Gastrocnemius medialis (tissue), 4 donors: ENCODE measurements at places on chromosomes 16 and 17. TPM values are rescaled to one million over a fixed set of nuclear protein-coding genes. Genes with fewer than 3 reads are reported as not detected.

DNA sequence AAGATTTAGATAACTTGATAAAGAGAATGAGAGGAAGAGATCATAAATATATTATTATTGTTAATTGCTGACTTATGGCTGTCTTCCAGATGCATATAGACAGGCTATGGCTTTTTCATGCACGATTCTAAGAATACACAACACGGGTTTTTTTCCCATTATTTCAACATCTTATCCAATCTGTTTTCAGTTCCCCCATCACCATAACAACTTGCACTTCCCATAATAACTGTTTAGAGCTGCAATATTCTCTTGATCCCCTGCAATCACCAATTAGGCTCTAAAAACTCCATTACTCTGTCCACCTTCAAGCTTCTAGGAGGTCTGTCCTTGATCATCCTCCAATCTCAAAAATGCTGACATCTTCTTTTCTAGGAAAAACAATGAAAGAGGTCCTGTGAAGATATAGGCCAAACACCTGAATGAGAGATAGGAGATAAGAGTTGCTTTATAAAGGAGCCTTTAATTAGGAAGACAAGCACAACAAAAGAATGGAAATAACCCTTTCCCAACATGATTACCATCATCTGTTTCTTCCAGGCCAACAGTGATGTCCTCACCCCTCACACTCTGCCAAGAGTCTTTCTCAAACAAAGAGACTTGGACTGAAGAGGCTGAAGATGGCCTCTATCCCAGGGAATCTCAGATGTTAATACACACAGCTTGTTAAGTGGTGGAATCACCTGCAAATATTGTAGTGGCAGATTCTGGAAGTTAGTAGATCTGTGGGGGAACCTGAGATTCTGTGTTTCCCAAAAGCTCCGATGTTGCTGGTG is 32.2 kb upstream of the CCL2 start:
- H3K4me3 ChIP-seq = no peak overlapping the region
- no peaks in the 10 kb centered on the region for H3K27me3 ChIP-seq
- DNase-seq = no peak
- H3K27ac ChIP-seq = no peak overlapping the region

DNA sequence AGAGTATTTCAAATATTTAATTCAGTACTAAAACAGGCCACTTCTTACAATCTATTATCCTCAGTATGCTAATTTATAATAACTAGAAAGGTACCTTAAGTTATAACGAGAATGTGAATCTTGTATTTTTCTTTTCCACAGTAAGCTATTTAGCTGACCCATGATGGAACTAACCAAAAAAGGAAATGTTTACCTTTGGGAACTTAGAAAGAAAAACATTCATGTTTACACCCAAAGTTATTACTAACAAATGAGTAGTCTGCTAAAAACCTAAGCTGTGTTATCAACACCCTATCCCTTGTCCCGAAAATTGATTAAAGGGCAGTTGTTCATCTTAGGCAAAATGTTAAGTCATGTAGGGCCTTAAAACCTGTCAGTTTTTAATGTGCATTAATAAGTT is 8.1 kb downstream of the GNA13 start:
- peak overlapping the region; percentile 67 for H3K27ac ChIP-seq
- peaks cover 65% of the 10 kb centered on the region for H3K4me1 ChIP-seq
- no peak overlapping the region for H3K4me3 ChIP-seq
- H3K36me3 ChIP-seq = peaks cover 41% of the 10 kb centered on the region

OR3A1 gene
- not detected for total RNA-seq

DNA sequence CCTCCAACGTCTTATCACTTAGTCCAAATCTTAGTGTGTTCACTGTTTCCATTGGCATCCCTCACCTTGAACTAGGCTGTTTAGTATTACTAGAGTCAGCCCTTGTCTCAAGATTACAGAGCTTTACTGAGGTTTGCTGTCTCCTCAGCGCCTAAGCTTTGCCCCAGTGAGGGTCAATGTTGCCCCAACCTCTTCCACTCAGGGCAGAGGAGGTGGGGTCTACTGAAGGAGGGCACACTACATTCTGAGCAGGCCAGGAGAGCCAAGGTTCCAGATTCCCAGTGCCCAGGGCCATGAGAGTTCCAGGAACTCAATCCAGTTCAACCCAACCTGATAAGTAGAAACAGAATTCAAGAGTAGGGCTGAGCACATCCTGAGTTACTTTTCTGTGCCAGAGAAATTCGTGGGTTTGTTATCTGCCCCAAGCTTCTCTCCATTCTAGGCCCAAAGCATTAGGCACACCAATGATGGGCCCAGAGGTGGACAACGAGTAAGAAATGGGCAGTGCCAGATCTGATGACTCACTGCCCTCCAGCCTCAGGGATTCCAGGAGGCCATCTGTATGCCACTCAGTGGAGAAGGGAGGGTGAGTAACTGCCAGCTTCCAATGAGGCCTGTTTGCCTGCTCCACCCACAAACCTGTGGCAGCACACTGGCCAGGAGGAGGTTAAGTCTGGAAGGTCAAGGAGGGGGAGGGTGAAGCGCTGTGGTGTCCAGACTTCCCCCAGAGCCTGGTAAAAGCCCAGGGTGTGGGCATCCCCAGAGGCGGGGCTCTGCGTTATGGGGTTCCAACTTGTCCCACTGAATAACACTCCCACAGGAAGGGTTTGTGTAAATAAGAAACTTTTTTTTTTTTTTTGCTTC is 8.2 kb downstream of the TUBG2 start:
- peak overlapping the region; percentile 82 for H3K27ac ChIP-seq
- H3K4me3 ChIP-seq = no peak overlapping the region
- H3K27me3 ChIP-seq = no peaks in the 10 kb centered on the region

SLC22A31 gene
- total RNA-seq = not detected

- no peaks in the 10 kb centered on the region for H3K27me3 ChIP-seq
- no peak overlapping the region for H3K4me3 ChIP-seq
- H3K4me1 ChIP-seq = peaks cover 7% of the 10 kb centered on the region
- peak; percentile 52 for DNase-seq
These were observed 1.1 kb upstream of the TRPV3 start for GRCh38 chr17:3558603-3559269.

MGAT5B gene
- total RNA-seq = not detected

- DNase-seq = no peak
- H3K4me3 ChIP-seq = no peak overlapping the region
- no peak overlapping the region for H3K27ac ChIP-seq
- peaks cover 6% of the 10 kb centered on the region for H3K36me3 ChIP-seq
- no peaks in the 10 kb centered on the region for H3K27me3 ChIP-seq
- no peaks in the 10 kb centered on the region for H3K4me1 ChIP-seq
These were observed 9.0 kb downstream of the DECR2 start for GRCh38 chr16:410516-411178.

SPATA33 gene
- 1.5 TPM for total RNA-seq

DNA sequence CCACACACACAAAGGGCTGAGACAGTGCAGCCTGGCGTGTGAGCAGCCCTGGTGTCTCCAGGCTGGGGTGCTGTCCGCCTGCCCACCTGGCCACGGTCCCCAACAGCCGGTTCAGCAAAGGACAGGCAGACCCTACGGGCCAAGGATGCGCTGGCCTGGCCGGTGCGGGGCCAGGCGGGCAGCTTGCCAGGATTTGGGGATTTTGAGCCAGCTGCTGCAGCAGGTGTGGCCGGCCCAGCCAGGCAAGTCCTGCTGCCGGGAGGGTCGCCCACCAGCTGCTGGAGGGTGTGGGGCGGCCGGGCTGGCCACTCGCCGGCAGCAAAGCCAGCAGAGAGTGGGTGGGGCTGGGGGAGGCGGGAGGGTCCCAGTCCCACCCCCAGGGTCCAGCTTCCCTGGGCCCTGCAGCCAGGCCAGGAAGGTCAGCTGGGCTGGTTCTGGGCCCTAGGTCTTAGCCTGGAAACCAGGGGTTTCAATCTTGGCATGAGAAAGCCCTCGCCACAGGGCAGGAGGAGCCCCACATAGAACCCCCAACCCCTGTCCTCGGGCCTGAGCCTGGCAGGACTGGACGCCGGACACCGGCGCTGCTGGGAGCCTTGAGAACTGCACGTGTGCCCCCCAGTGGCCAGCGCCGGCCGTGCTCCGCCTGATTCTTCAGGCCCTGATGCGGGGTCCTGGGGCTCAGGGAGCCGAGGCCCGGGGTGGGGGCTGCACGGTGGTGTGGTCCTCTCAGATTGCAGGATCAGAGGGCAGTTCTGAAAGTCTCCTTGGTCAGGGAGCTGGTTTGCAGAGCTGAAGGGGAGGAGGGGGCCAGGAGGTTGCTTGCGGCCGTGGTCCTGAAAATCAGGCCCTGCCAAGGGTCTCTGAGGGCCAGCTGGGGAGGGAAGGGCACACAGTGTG is 17.6 kb upstream of the SSTR5 start:
- H3K27ac ChIP-seq = no peak overlapping the region
- peaks cover 35% of the 10 kb centered on the region for H3K27me3 ChIP-seq
- peak; percentile 52 for DNase-seq

SALL1 gene
- total RNA-seq = 0.07 TPM

- DNase-seq = no peak
- H3K4me1 ChIP-seq = no peaks in the 10 kb centered on the region
- peaks cover 26% of the 10 kb centered on the region for H3K27me3 ChIP-seq
- H3K27ac ChIP-seq = no peak overlapping the region
These were observed 138.7 kb downstream of the ENGASE start for GRCh38 chr17:79213305-79213704.
